ENCODE measurements at places on chromosomes 1 and 21.
A peak's percentile ranks its signal among the peaks of the same experiment; 100 is the strongest.

GRCh38 chr21:35855484-35855883 lies 204.8 kb downstream of the SETD4 start:
- no peak for DNase-seq

DNA sequence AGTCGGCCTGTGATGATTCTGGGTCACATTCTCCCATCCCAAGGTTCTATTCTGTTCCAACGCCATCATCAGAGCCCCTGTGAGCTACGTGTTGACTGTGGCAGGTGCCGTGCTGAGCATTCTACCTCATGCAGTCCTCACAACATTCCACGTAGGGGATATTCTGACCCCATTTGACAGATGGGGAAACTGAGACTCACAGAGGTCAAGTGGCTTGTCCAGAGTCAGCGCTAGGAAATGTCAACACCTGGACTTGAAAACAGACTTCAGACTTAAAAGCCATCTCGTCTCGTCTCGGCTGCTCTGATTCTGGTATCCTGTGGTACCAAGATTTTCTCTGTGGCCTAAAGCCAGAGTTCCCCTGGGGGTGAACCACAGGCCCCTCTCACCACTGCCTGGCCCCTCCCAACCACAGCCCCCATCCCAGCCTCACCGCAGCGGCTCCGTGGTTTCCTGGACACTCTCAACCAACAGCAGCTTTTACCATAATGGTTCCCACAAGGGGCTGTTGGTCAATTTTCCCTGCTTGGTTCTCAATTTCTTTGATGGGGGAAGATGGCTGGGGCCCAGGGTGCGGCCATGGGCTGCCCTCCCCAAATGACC lies 39.6 kb downstream of the SDC3 start:
- DNase-seq = peak; percentile 49

DNA sequence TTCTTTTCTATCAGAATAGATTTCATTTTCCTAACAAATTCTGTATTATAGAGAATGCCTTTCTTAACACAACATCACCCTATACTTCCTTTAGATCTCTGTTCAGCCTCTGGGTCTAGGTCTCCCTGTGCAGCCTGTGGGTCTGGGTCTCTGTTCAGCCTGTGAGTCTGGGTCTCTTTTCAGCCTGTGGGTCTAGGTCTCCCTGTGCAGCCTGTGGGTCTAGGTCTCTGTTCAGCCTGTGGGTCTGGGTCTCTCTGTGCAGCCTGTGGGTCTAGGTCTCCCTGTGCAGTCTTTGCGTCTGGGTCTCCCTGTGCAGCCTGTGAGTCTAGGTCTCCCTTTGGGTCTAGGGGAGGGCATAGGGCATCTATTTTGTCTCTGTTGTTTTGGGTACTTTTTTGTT lies 59.6 kb upstream of the DIP2A start:
- DNase-seq = no peak

DNA sequence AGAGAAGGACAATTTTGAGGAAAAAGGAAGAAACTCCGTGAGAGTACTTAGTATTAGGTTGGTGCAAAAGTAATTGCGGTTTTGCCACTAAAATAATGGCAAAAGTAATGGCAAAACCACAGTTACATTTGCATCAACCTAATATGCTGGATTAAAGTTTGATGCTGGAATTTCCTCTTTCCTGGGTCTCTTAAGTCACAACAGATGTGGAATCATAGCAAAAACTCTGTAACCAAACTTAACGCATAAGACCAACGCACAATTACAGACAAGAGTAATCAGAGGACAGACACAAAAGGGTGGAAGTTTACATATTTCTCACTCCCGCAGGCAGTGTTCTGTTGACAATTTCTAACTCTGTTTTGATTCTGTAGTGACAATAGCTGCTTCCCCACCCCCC lies 182.4 kb downstream of the BACH1 start:
- DNase-seq = no peak

DNA sequence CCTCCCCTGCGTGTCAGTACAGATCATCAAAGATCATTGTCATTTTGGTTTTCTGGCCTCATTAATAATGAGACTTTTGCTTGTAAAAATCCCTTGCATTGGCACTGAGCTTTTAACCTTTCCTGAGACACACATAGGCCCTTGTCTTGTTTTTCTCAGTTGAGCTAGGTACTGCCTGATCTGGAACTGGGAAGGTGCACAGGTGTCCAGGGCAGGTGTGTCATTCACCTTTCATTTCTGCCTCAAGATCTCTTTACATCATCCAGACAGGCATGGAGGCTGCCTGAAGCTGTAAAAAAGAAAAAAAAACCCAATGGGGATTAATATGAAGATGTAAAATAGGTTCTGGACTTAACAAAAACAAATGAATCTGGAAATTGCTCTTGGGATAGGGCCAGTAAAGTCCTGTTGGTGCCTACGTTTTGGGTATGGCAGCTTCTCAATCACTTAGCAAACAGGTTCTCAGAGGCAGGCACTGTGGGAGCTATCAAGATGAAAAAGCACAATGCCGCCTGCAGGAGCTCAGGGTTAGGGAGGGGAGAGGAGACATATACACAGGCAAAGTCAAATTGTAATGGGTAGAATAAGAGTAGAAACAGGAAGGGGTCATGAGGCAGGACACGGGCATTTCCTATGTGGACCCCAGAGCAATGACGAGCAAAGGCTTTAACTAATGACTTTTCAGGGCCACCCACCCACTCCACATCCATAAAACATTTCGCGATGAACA lies 1.0 kb upstream of the KCNC4 start:
- DNase-seq = no peak

DNA sequence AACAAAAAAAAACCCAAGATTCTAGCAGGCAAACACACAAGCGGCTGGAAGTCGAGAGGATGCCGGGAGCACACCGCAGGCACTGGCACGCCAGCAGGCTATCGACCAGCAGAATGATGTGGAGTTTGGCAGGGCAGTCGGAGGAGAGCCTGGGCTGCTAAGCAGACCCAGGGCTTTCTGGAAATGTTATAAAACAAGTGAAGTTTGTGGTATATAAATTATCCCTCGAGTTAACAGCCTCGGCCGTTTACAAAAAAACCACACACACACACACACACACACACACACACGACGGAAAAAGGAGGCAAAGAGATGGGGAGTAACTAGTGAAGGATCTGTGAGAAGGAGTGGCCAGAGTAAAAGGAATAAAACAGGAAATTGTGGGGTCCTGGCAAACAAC lies 87.2 kb upstream of the IVNS1ABP start:
- DNase-seq = no peak

DNA sequence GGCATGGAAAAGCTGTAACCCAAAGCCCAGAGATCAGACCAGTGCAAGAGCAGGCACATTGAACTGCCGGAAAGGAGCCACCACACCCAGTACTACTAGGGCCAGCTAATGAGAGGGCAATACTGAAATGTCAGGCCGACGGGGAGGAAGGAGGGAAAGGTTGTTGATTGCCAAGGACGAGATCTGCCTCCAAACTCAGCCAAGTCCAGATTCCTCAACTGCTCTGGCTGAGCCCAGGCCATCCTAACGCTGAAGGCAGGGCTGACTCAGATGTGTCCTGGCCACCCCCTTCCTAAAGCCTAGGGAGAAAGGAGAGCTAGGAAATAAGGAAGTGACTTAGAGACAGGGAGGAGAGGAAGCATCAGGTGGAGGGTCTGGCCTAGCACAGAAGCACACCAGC lies 42.1 kb upstream of the IPO9 start:
- no peak for DNase-seq

Data from GM20000 (cell line).